Left kidney (tissue), 8 donors: ENCODE measurements at places on chromosomes 2 and 18.
A peak's percentile ranks its signal among the peaks of the same experiment; 100 is the strongest.

- DNase-seq: peak; percentile 25
These were observed 243.0 kb downstream of the HDAC4 start for GRCh38 chr2:239157771-239158170.

DNA sequence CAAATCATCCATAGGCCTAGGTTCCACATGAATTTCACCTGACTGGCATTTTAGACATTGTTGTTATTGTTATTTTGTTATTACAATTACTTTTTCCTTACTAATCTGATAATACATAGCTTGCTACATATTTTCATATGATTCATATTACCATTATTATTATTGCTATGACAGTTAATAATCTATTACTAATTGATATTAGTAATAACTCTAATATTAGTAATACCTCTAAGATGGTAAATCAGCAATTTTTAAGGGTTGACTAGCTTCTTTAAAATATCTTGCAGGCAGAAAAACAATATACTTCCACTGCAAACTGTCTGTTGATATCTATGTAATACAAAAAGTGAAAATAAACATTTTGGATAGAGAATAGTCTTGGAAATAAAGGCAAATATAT, 48.6 kb upstream of the UBE2E3 start:
- DNase-seq: no peak

DNA sequence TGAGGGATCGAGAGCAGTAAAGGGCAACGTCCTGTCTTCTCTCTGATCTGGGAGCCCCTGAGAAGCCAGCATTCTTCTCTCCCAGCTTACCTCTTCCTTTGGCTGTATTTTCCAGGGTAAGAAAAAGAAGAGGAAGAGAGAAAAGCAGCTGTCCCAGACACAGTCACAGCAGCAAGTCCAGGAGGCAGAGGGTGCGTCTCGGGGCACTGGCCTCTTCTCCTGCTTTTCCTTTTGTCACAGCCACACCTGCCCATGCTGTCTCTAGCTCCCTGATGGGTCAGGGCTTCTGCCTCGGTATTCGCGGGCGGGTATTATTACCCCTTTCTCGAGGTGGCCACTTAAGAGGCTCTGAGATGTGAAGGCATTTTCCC, 20.3 kb downstream of the TGOLN2 start:
- no peak for DNase-seq

DNA sequence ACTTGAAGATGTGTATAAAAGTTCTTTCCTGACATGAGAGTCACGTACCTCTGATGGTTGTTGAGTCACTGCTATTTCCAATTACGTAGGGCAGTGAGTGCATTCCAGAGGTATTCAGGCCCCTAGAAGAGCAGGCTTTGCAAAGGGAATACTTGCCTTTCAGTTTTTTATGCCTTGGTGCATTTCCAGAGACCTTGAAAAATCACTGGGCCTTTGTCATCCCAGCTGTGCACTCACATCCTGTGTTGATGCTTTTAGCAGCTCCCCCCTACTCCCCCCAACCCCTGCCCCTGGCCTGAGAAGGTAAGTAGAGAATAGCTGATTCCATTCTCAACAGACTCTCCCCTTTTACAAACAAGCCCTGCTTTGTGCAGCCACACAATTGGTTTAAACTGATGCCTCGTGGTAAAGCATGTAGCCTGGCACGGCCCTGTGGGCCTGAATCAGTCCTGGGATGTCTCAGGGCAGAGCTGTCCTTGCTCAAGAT, 174.2 kb downstream of the PRPF40A start:
- peak; percentile 46 for DNase-seq
